ENCODE measurements at places on chromosomes 7 and 10.

GRCh38 chr7:155002411-155003091, 373 bp downstream of the PAXIP1 start:
- peak; percentile 61 for DNase-seq
- H3K4me3 ChIP-seq, result peak overlapping the region; percentile 67
- no peaks in the 10 kb centered on the region for H3K27me3 ChIP-seq
- peaks cover 17% of the 10 kb centered on the region for H3K4me1 ChIP-seq
- H3K27ac ChIP-seq, result peak overlapping the region; percentile 52

DNA sequence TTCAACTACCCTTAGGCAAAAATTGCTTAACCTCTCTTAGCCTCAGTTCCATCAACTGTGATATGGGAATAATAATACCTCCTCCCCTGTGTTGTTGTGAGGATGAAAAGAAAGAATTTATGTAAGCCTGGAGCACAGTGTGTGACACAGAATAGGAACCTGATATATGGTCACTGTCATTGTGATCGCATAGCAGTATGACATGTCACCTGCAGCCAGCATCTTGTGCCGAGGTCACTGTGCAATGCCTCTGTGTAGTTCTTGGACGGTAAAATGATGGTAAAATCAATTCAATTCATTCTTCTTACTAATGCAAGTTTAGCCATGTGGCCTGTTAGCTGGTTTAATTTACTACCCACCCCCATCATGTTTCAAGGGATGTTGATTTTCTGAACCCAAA, 54.6 kb upstream of the GPR158 start:
- no peaks in the 10 kb centered on the region for H3K27me3 ChIP-seq
- no peak for DNase-seq
- H3K36me3 ChIP-seq, result no peaks in the 10 kb centered on the region
- H3K4me1 ChIP-seq, result no peaks in the 10 kb centered on the region
- no peak overlapping the region for H3K4me3 ChIP-seq
- H3K27ac ChIP-seq, result no peak overlapping the region

- no peaks in the 10 kb centered on the region for H3K36me3 ChIP-seq
- no peak overlapping the region for H3K27ac ChIP-seq
- H3K4me3 ChIP-seq, result no peak overlapping the region
- peak; percentile 18 for DNase-seq
- no peaks in the 10 kb centered on the region for H3K4me1 ChIP-seq
These were observed 32.7 kb downstream of the ADAP1 start for GRCh38 chr7:921581-922333.

- peaks cover 61% of the 10 kb centered on the region for H3K36me3 ChIP-seq
- H3K27ac ChIP-seq, result no peak overlapping the region
- no peak overlapping the region for H3K4me3 ChIP-seq
- H3K4me1 ChIP-seq, result no peaks in the 10 kb centered on the region
These were observed 14.6 kb downstream of the FAM149B1 start for GRCh38 chr10:73182568-73182967.

- DNase-seq, result no peak
- H3K4me3 ChIP-seq, result no peak overlapping the region
- H3K27ac ChIP-seq, result no peak overlapping the region
- H3K27me3 ChIP-seq, result no peaks in the 10 kb centered on the region
- peaks cover 36% of the 10 kb centered on the region for H3K36me3 ChIP-seq
These were observed 91.2 kb downstream of the FAM13C start for GRCh38 chr10:59271160-59271559.

- no peaks in the 10 kb centered on the region for H3K36me3 ChIP-seq
- H3K4me1 ChIP-seq, result peaks cover 9% of the 10 kb centered on the region
- no peak overlapping the region for H3K4me3 ChIP-seq
- H3K27me3 ChIP-seq, result no peaks in the 10 kb centered on the region
- DNase-seq, result peak; percentile 65
- H3K27ac ChIP-seq, result peak overlapping the region; percentile 70
These were observed 53.5 kb downstream of the RAMP3 start for GRCh38 chr7:45211066-45211465.

DNA sequence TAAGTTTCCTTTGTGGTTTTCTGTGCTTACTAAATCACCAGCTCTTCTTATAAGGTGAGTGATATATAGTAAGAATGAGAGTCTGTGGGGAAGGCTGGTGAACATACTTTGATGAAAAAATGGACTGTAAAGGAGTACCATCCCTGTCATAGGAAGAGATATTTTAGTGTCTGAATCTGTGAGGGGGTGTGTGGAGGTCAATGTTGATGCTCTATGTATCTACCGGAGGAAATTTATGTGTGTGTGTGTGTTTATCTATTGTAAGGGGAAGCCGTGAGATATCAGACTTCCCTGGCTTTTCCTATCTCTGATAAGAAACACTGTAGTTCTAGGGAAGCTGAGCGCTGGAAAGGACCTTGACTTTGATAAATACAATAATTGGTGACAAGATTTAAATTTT, 179.0 kb downstream of the PCDH15 start:
- no peaks in the 10 kb centered on the region for H3K27me3 ChIP-seq
- no peaks in the 10 kb centered on the region for H3K4me1 ChIP-seq
- H3K4me3 ChIP-seq, result no peak overlapping the region
- no peaks in the 10 kb centered on the region for H3K36me3 ChIP-seq

GRCh38 chr7:107999779-108000560, 3.0 kb downstream of the LAMB1 start:
- peak overlapping the region; percentile 35 for H3K27ac ChIP-seq
- H3K4me1 ChIP-seq, result peaks cover 21% of the 10 kb centered on the region

- no peak overlapping the region for H3K4me3 ChIP-seq
- H3K36me3 ChIP-seq, result no peaks in the 10 kb centered on the region
- no peaks in the 10 kb centered on the region for H3K27me3 ChIP-seq
- DNase-seq, result no peak
- H3K27ac ChIP-seq, result no peak overlapping the region
- no peaks in the 10 kb centered on the region for H3K4me1 ChIP-seq
These were observed 230.4 kb downstream of the ADK start for GRCh38 chr10:74381291-74381853.

- H3K27me3 ChIP-seq, result no peaks in the 10 kb centered on the region
- no peak overlapping the region for H3K4me3 ChIP-seq
- no peak overlapping the region for H3K27ac ChIP-seq
- DNase-seq, result no peak
- no peaks in the 10 kb centered on the region for H3K4me1 ChIP-seq
- H3K36me3 ChIP-seq, result no peaks in the 10 kb centered on the region
These were observed 43.3 kb downstream of the GPR37 start for GRCh38 chr7:124722292-124722691.

GRCh38 chr7:1928645-1929348, 258.7 kb downstream of the ELFN1 start:
- H3K27me3 ChIP-seq, result no peaks in the 10 kb centered on the region
- no peak overlapping the region for H3K27ac ChIP-seq
- no peaks in the 10 kb centered on the region for H3K36me3 ChIP-seq
- no peaks in the 10 kb centered on the region for H3K4me1 ChIP-seq
- H3K4me3 ChIP-seq, result no peak overlapping the region

GRCh38 chr10:44863344-44864047, 47.6 kb upstream of the TMEM72 start:
- H3K4me3 ChIP-seq, result no peak overlapping the region
- no peaks in the 10 kb centered on the region for H3K36me3 ChIP-seq
- H3K4me1 ChIP-seq, result peaks cover 5% of the 10 kb centered on the region
- no peak overlapping the region for H3K27ac ChIP-seq
- peaks cover 3% of the 10 kb centered on the region for H3K27me3 ChIP-seq

GRCh38 chr7:64630496-64630895, 35.4 kb upstream of the ZNF107 start:
- no peak for DNase-seq
- no peaks in the 10 kb centered on the region for H3K4me1 ChIP-seq
- no peak overlapping the region for H3K4me3 ChIP-seq
- H3K27me3 ChIP-seq, result no peaks in the 10 kb centered on the region
- no peak overlapping the region for H3K27ac ChIP-seq
- H3K36me3 ChIP-seq, result no peaks in the 10 kb centered on the region

DNA sequence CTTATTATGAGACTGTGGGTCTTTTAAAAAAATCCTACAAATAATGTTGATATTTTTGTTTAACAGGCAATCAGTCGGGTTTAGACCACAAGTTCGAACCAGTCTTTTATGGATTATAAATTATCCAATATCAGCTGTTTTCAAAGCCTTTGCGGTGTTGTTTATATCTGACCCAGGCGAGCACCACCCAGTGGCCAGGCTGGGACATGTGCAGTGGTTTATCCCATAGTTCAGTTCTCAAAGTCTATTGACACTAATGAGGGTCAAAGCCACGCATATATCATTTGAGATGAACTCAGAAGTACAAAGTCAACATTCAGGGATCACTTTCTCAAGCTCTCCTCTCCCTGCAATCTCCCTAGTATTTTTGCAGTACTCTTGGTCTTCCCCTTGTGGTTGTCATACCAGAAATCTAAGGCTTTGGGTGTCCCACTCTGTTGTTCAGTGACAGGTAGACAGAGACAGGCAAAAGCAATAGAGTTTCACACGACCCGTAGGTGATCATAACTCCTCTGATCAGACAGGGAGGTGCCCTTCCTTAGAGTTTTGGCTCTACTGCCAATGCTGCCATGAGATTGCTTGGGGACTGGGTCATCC, 117.4 kb upstream of the POM121L12 start:
- H3K4me1 ChIP-seq, result no peaks in the 10 kb centered on the region
- no peak overlapping the region for H3K27ac ChIP-seq
- no peaks in the 10 kb centered on the region for H3K36me3 ChIP-seq
- H3K4me3 ChIP-seq, result no peak overlapping the region
- DNase-seq, result no peak

- DNase-seq, result no peak
- no peaks in the 10 kb centered on the region for H3K36me3 ChIP-seq
- no peaks in the 10 kb centered on the region for H3K27me3 ChIP-seq
- H3K27ac ChIP-seq, result no peak overlapping the region
- no peak overlapping the region for H3K4me3 ChIP-seq
These were observed 79.5 kb downstream of the EEPD1 start for GRCh38 chr7:36232555-36232954.

GRCh38 chr10:93753621-93754250, 4.0 kb upstream of the LGI1 start:
- peaks cover 23% of the 10 kb centered on the region for H3K27me3 ChIP-seq
- no peak overlapping the region for H3K27ac ChIP-seq
- no peaks in the 10 kb centered on the region for H3K4me1 ChIP-seq
- DNase-seq, result no peak
- H3K36me3 ChIP-seq, result no peaks in the 10 kb centered on the region

GRCh38 chr7:100157334-100158228, 942 bp downstream of the TRAPPC14 start:
- H3K27ac ChIP-seq, result peak overlapping the region; percentile 56
- peaks cover 20% of the 10 kb centered on the region for H3K4me1 ChIP-seq
- H3K4me3 ChIP-seq, result peak overlapping the region; percentile 93
- H3K36me3 ChIP-seq, result no peaks in the 10 kb centered on the region

- H3K36me3 ChIP-seq, result no peaks in the 10 kb centered on the region
- no peaks in the 10 kb centered on the region for H3K27me3 ChIP-seq
- DNase-seq, result peak; percentile 30
- peak overlapping the region; percentile 79 for H3K27ac ChIP-seq
- H3K4me1 ChIP-seq, result peaks cover 11% of the 10 kb centered on the region
- no peak overlapping the region for H3K4me3 ChIP-seq
These were observed 129.3 kb upstream of the JCAD start for GRCh38 chr10:30188556-30189237.

GRCh38 chr7:17058568-17058967, 176.8 kb upstream of the AGR3 start:
- H3K4me1 ChIP-seq, result no peaks in the 10 kb centered on the region
- no peak for DNase-seq
- H3K27me3 ChIP-seq, result no peaks in the 10 kb centered on the region
- no peaks in the 10 kb centered on the region for H3K36me3 ChIP-seq
- H3K27ac ChIP-seq, result peak overlapping the region; percentile 50

- H3K27ac ChIP-seq, result no peak overlapping the region
- H3K4me1 ChIP-seq, result no peaks in the 10 kb centered on the region
- H3K27me3 ChIP-seq, result no peaks in the 10 kb centered on the region
- DNase-seq, result no peak
- H3K4me3 ChIP-seq, result no peak overlapping the region
These were observed 9.5 kb downstream of the VTI1A start for GRCh38 chr10:112456533-112456932.

- DNase-seq, result no peak
- H3K4me1 ChIP-seq, result peaks cover 47% of the 10 kb centered on the region
- no peak overlapping the region for H3K27ac ChIP-seq
- no peak overlapping the region for H3K4me3 ChIP-seq
These were observed 6.7 kb downstream of the TES start for GRCh38 chr7:116216956-116217571.

- no peak overlapping the region for H3K4me3 ChIP-seq
- H3K27me3 ChIP-seq, result no peaks in the 10 kb centered on the region
- DNase-seq, result no peak
These were observed 49.2 kb upstream of the SHH start for GRCh38 chr7:155861480-155861868.

- no peak for DNase-seq
- H3K27me3 ChIP-seq, result no peaks in the 10 kb centered on the region
- no peaks in the 10 kb centered on the region for H3K4me1 ChIP-seq
- H3K36me3 ChIP-seq, result no peaks in the 10 kb centered on the region
These were observed 52.8 kb upstream of the SEMA3E start for GRCh38 chr7:83701736-83702135.

DNA sequence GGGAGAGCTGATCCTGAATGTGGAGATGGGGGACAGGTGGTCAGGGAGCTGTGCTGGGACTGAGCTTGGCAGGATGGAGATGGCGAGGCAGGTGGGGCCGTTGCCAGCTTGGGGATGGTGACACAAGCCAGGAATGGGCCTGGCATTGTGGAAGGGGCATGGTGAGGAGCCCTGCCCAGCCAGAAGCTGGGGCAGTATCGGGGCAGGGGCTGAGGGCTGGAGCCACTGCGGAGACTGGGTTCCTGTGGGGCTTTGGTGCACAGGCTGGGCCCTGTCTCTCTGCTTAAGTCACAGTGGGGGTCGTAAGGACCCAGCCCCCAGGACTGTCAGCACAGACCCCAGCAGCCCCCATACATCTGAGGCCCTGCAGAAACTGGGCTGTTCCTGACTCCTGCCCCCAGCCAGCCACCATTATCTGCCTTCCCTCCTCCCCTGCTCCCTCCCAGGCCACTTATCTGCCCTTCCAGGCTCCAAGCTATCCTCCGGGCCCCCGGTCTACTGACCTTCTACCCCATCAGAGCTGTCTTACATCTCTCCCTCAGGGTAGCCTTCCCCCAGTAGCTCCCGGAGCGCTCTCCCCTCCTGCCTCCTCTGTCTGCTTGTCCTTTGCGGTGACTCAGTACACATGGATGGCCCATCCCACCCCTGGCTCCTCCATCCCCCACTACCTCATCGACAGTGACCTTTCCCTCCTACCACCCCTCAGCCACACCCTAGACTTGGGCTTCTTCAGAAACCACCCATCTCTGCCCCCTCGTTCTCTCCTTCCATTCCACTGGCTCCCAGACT, 44.2 kb downstream of the PPIF start:
- no peak for DNase-seq
- H3K36me3 ChIP-seq, result peaks cover 31% of the 10 kb centered on the region
- H3K27me3 ChIP-seq, result no peaks in the 10 kb centered on the region
- peak overlapping the region; percentile 9 for H3K27ac ChIP-seq
- H3K4me3 ChIP-seq, result no peak overlapping the region
- peaks cover 20% of the 10 kb centered on the region for H3K4me1 ChIP-seq

Data from heart left ventricle (tissue), 16 donors.